ENCODE measurements at places on chromosomes 7 and 10.

GRCh38 chr7:70608229-70608628, 523.7 kb upstream of the GALNT17 start:
- DNase-seq = no peak

DNA sequence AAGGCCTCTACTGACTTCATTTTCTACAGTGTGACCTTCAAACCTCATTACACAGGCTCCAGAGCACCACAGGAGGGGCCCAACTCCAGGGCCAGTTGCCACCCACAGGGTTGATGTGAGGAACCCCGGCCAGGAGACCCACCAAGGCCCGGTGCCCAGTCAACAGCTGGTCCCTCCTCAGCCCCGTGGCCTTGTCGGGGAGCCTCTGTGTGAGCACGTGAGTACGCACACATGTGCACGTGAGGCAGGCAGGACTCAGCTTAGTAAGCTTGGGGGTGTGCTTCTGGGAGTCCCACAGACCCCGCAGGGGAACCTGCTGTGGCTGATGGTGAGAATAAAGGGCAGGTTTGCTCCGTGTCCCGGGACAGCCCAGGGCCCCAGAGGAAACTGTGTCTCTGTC, 104.5 kb downstream of the VIPR2 start:
- no peak for DNase-seq

GRCh38 chr10:107728807-107729206, 564.3 kb upstream of the SORCS1 start:
- no peak for DNase-seq

- DNase-seq = peak; percentile 68
Observed at GRCh38 chr10:91389636-91390512, 20.3 kb upstream of the HECTD2 start.

DNA sequence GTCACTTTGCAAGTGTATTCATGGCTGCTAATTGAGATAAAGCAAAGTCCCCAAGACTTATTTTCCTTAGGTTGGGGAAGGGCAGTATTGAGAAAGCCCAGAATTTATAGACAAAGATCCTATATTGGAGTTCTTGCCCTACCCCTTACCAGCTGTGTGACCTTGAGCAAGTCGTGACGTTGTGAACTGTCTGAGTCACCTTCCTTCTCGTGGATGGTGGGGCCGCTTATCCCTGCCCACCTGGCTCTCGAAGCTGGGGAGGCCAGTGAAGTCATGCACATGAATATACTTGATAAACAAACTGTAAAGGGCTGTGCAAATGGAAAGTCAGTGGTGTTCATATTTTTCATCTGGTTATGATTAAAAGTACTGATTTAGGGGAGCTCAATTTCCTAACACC, 127.4 kb downstream of the TACC2 start:
- DNase-seq = peak; percentile 91

DNA sequence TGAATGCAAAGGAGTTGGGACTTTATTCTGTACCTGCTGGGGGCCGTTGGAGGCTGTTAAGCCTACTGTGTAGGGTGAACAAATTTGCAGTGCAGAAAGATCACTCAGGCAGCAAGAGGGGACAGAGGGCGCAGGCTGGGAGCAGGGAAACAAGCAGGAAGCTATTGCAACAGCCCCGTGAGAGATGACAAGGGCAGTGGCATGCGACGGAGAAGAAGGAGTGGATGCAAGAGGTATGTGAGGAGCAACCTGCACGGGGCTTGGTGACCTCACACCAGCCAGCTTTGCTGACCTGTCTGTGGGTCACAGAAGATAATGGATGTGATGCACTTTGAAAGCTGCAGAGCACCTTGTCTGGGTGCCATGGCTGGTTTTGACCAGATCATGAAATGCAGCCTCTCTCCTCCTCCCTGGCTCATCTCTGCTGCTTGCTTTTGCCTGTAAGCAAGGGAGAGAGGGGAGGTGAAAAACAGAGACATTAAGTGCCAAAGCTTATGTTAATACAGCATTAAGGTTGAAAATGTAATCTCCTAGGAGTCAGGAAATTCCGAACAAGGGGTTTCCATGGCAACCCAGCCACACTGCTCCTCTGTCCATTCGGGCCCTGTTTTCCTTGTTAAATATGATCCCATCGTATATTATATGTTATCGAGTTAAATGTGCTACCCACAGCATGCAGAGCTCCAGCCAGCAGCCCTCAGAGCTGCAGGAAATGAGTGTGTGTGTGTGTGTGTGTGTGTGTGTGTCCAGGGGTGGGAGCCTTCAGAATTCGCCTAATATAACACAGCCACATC, 314.3 kb upstream of the ZMIZ1 start:
- DNase-seq = no peak

DNA sequence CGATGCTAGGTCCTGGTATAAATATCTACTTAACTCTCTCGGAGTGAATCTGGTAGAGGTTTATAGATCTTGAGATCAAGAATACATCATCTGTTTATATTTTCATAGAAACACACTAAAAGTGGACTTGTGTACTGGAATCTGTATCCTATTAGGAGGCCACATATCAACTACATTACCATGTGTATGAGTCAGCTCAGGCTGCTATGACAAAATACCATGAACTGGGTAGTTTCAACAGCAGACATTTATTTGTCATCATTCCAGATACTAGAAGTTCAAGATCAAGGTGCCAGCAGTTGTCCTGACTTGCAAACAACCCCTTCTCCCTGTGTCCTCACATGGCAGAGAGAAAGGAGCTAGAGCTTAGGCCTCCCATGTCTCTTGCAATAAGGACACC, 113.9 kb upstream of the PFKP start:
- DNase-seq = no peak

DNA sequence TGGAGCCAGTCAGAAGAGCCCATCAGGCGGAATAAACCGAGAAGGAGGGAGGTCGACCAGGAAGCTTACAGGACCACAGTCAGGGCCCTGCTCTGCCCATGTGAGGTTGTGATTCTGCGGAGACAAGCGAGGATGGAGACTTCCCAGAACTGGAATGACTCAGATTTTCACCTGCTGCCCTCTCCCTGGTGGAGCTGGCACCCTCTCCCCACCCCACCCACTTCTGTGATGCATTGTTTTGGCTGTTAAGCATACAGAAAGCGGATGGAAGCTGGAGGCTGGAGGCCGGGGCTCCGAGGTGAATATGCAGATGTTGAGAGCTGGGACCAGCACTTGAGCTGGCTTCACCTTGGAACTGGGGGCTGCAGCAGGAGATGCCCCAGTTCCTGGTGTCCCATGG, 57.4 kb downstream of the NPTX2 start:
- no peak for DNase-seq

DNA sequence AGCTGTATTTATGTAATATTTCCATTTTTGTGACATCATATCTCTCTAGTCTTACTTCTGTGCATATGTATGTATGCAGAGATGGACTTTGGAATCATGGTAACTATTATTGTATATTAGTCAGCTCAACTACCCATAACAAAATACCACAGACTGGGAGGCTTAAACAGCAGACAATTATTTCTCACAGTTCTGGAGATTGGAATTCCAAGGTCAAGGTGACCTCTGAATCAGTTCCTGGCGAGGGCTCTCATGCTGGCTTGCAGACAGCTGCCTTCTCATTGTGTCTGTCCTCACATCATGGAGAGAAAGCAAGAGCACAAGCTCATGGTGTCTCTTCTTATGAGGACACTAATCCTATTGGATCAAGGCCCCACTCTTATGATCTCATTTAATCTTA, 79.1 kb downstream of the RAMP3 start:
- no peak for DNase-seq

Data from dermis microvascular lymphatic vessel endothelial cell (primary cell).